IPS DF 19.7 (cell line): ENCODE measurements at places on chromosomes 16 and 17.

- no peak for DNase-seq
Measured at GRCh38 chr17:80071116-80071841, 30.1 kb upstream of the GAA start.

GRCh38 chr17:76160896-76161528 is 20.0 kb upstream of the FOXJ1 start:
- DNase-seq: no peak

DNA sequence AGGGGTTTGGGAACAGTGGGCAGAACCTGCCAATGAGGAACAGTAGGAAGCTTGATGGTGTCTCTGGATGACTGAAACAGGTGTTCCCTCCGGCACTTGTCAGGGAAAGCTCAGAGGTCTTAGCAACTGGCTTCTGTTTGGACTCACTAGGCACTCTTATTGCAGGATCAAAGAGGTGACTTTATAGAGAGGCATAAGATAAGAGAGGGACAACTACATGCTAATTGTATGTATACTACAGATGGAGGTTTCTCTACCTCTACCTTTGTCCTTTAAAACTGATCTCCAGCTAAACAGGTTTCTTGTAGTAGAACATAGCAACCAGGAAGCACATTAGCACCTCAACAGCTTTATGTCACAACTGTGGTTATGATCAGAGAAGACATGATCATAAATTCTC is 7.6 kb downstream of the CNTD1 start:
- DNase-seq: no peak

DNA sequence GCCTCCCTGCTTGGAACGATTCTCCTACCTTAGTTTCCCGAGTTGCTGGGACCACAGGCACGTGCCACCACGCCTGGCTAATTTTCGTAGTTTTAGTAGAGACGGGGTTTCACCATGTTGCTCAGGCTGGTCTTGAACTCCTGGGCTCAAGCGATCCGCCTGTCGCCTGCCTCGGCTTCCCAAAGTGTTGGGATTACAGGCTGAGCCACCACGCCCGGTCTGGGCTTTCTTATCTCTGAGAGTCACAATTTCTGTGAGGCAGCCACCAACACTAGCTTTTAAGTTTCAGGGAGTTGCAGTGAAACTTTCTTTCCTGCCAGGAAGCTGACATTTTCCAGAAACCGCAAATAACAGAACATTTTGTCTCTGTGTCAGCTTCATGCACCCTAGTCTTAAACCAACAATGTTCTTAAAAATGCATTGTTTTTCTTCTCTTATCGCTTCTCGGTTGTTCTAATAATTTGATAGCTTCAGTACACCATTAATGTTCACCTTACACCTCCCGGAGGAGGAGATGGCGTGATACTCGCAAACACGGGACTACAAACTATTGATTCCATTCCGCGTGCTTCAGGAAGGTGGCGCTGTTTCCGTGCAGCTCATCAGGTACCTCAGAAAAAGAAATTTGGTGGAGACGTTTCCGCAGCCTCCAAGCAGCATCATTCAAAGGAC is 7.4 kb upstream of the DHRS7B start:
- DNase-seq: no peak

GRCh38 chr17:62692721-62693431 is 65.4 kb downstream of the MRC2 start:
- no peak for DNase-seq

DNA sequence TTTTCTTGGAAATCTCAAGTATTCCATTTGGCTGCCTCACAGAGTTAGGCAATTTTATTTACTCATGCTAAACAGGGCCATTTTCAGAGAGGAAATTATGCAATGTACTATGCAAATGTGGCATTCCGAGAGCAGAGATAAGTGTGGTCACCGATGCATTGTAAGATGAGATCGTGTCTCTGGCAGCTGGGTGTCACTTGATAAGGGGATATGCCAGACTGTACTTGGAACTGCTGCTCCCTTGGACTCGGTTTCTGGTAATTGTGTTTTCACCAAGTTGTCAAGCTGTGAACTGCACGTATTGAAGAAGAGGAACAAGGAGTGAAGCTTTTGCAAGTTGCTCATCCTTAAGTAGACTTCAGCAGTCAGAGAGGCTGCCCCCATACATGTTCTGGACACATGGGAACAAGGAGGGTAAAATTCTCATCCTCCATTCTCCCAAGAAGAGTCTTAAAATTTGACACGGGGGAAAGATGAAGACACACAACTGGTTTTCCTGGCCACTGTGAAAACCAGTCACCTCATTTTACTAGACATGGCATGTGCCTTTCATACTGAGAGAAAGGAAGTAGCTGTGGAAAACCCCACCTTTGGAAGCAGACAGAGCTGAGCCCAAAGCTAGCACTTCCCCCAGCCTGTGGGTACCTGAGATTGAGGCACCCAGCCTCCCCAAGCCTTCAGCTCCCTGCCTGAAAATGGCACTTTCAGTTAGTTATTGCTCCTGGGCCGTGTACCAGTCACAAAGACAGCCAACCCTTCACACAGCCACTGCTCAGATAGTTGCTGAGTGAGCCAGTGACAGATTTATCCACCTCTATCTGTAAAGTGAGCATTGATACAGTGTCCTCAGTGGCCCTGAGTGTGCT is 150.7 kb downstream of the SOCS1 start:
- no peak for DNase-seq
